ENCODE measurements at places on chromosomes 7 and 10.

- DNase-seq, result no peak
Observed at GRCh38 chr7:8751557-8752231, 318.3 kb downstream of the NXPH1 start.

GRCh38 chr10:61284222-61284890 lies 168.8 kb downstream of the TMEM26 start:
- DNase-seq, result peak; percentile 35

DNA sequence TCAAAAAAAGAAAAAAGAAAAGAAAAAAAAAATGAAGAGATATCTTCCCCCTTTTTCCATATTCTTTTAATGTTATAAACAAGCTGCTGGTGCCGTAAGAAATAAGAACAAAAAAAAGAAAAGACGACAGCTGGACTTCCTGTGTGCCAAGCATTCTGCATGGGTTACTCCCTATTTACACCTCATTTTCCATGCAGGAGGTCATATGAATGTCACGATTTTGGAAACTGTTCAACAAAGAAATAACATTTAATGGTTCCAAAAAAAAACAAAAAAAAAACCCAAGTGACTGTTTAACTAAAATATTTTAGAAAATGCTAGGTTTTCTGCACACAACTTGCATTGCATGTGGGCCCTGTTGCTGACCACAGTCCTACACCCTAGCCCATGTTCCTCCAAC lies 159.3 kb downstream of the TNS3 start:
- no peak for DNase-seq

GRCh38 chr7:98162758-98163157 lies 48.5 kb upstream of the BHLHA15 start:
- DNase-seq, result no peak

GRCh38 chr7:138934861-138935260 lies 46.3 kb downstream of the KIAA1549 start:
- no peak for DNase-seq

DNA sequence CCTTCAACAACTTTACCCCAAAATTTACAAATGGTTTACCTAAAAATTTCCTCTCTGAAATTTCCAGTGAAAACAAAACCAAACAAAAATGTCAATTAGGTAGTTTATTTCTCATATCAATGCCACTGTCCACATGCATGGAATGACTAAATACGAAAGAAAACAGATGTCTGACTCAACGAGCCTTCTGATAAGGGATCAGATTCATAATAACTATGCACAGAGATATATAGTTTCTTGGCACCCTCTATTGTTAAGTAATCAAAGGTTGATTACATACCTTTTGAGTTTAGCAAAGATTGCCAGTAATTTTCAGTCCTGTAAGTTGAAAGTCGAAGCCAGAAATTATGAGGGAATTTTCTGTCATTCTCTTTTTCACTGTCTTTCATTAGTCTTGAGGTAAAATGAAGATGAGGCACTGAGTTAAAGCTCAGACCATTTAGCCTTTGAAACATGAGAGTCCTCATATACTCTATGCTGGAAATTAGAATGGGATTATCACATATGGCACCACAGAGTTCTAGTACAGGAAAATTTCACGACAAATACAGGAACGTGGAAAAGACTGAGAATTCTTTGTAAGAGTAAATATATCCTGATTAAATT lies 519.1 kb upstream of the ANKRD30A start:
- DNase-seq, result no peak

- DNase-seq, result no peak
Observed at GRCh38 chr7:12244129-12244528, 33.0 kb downstream of the TMEM106B start.

DNA sequence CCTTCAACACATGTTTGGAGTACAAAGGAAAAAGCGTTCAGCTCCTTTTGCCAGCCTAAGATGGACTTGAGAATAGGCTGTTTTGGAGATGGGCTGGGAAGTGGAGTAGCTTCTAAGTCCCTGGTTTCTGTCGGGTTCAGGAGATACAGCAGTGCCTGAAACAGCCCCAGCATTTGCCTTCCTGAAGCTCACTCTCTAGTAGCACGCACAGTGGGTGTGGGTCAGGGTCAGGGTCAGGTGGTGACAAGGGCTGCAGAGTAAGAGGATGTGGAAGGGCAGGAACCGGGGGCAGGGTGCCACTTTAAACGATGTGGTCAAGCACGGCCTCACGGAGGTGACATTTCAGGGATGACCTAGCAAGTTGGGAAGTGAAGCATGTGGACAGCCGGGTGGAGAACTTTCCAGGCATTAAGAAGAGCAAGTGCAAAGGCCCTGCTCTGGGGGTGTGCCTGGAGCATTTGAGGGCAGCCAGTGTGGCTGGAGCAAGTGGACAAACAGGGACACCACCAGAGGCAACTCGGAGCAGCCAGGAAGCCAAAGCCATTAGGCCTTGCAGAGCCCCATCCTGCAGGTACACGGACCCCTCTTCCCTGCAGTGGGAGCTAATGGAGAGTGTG lies 382.2 kb upstream of the ZMIZ1 start:
- DNase-seq, result no peak

- DNase-seq, result no peak
Observed at GRCh38 chr7:68334636-68335272, 1263.5 kb upstream of the AUTS2 start.

DNA sequence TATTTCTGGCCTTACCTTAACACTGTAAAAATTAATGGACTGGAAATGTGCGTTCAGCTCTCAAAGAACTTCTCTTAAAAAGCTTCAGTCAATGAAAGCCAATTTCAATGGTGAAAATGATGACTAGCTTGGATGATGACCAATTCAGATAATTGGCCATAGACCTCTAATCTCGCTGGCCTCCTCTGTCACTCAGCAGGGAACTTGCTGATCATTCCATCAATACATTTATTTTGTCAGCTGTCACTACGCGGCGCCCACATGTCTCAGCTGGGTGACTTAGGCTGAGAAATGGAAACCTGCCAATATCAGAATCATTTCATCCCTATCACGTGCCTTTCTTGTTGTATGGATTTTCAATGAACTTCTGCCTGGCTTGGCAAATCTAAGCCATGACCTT lies 673.0 kb upstream of the AUTS2 start:
- no peak for DNase-seq

- DNase-seq, result peak; percentile 76
Observed at GRCh38 chr7:74656441-74656836, 1.1 kb upstream of the GTF2I start.

- DNase-seq, result peak; percentile 9
Observed at GRCh38 chr7:8433477-8434289, at the start of gene NXPH1. Gene NXPH1, plus strand, starts transcription at chr7:8433609.
